ENCODE measurements at places on chromosomes 2 and 18.

DNA sequence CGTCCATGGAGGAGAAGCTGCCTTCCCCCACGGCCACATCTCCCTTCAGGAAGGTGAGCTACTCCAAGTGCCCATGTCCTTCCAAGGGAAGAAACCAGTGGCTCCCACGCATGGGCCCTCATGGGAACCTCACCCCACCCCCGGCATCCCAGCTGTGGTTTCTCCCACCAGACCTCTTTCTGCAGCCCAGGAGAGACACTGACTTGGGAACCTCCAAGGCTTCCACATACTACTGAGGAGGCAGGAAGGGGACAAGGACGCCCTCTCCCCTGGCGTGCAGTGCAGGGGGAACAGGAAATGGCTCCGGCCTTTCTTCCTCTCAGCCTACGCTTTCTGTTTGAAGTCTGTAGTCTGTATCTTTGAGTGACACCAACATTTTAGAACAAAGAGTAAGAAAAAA is 104.5 kb upstream of the EPC2 start:
- DNase-seq: peak; percentile 57

GRCh38 chr18:62420513-62421209 is 95.6 kb downstream of the TNFRSF11A start:
- peak; percentile 83 for DNase-seq

- DNase-seq: no peak
Measured at GRCh38 chr2:146489386-146489785, 1355.4 kb upstream of the ACVR2A start.

DNA sequence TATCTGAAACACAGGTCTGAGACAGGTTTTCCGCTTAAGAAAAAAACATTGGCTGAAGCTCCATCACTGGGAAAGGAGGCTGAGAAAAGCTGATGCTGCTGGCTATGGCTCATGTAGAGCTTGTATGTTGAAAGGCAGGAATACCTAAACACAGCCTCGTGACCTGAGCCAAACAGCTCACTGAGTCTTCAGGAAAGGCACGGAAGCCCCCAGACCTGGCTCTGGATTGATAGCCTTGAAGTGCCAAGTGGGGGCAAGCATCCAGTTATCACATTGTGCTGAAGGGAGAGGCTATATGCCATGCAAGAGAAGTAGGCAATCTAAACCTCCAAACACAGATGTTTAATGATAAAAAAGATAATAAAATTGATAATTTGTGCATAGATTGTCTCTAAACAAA is 21.9 kb downstream of the CYTIP start:
- DNase-seq: no peak

DNA sequence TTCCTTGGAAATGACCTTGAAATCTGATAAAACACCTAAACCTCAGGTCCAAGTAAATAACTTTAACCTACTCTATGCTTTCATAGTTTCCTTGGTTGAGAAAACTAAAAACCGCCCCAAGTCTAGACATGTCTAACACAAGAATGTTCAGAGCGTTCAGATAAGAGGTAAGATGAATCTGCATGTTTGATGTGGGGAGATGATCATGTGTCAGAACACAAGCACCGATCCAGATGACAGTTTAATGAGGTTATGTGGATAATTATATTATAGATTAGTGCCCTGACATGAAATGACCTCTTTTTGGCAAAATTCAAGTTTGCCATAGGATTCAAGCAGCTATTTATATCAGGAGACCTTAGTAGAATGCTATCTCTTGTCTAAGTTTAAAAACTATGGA is 729.8 kb upstream of the SOX11 start:
- no peak for DNase-seq

- peak; percentile 7 for DNase-seq
Measured at GRCh38 chr2:109028277-109028676, 39.3 kb upstream of the EDAR start.

GRCh38 chr2:72527424-72527823 is 298.4 kb downstream of the EXOC6B start:
- DNase-seq: peak; percentile 4

- DNase-seq: peak; percentile 82
Measured at GRCh38 chr2:135875491-135876065, 665 bp downstream of the MCM6 start.

GRCh38 chr2:105373895-105374401 is 24.9 kb downstream of the FHL2 start:
- no peak for DNase-seq

- no peak for DNase-seq
Measured at GRCh38 chr2:28357055-28357454, 35.6 kb upstream of the FOSL2 start.
